ENCODE measurements at places on chromosomes 1 and 21.

DNA sequence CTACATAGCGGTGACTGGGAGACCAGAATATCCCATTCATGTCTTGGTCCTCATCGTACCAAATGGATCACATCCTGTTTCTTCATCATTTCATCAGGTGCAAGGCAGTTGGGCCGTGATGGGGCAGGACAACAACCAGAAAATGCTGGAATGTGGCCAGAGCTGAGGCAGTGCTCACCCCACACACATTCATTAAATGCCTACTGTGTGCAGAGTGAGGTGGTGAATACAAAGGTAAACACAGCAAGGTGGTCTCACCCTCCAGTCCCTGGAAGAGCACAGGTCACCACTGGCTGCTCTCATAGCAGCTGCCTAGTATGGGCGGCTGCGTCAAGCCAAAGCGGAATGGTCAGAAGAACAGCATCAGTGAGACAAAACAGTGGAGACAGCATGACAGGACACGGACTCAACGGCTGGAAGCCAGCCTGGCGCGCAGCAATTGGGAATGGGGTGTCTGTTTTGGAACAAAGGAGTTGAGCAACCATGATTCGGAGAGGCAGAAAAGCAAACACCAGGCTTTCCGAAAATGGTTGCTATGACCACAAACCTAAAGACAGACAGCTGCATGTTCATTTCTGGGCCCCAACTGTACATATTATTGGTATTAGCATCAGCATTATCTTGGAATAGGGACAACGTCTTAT is 5.6 kb upstream of the ADAMTSL4 start:
- DNase-seq: no peak

- DNase-seq: no peak
These were observed 11.7 kb downstream of the C1orf216 start for GRCh38 chr1:35706846-35707600.

DNA sequence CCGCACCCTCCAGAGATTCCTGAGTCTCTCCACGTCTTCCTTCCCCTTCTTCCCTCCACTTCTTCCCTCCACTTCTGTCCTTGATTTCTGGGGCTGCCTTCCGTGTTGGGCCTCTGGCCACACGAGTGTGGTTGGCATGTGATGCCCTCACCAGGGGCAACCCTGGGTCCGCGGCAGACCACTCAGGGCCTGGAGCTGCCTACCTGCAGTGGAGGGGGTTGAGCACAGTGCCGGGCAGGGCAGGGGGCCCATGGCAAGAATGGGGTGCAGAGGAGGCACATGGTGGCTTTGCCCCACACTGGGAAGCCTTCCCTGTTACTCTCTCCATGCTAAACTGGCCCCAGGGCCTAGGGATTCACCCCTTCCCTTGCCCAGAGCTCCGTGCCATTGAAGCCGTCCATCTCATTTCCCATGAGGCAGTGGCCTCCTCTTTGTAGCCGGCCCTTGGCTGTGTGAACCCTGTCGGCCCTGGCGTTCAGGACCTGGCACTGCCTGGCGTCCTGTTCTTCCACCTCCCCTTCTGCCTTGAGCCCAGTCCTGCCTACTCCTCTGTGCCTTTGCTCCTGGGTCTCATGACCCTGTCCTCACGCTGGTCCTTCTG is 13.4 kb downstream of the RRP1 start:
- no peak for DNase-seq

- DNase-seq: peak; percentile 92
These were observed 64.5 kb upstream of the SLC44A3 start for GRCh38 chr1:94755675-94756074.

DNA sequence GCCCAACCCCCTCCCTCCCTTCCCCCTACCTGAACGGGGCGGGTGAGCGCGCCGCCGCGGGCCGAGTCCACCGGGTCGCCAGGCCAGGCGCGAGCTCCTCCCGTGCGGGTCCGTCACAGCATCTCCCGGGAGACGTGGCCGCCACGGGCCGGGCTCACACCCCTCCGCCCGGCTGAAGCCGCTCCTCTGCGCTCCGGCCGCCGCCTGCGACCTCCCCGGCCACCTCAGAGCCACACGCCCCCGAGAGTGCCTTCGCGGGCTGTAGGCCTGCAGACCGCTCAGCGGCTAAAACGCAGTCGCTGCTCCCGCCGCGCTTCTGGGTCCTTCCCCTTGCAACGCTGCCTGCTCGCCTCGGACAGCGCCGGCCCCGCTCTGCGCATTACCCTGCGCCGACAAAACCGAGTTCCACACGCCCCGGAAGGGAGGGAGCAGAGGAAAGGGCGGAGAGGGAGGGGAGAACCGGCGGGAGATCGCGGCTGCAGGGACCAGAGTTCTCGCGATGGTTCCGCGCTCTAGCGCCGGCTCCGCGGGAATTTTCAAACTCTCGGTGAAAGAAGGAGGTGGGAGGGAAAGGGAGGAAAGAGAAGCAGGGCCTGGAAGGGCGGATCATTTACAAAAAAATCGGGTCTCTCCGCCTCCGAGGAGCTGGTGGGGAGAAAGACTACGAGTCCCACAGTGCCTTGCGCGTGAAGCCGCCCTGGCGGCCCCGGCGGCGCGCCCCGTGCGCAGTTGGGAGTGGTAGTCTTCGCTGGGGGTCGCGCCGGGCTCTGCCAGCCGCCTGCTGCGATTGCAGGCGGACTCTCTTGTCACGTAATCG is at the start of gene AHCTF1:
AHCTF1 (minus strand) TSS at position 400 of the 817 bp plus-strand sequence. CDS start 13,578 bp downstream, outside the sequence.
- DNase-seq: peak; percentile 99
